T-helper 17 cell (primary cell): ENCODE measurements at places on chromosomes 12 and 14.

DNA sequence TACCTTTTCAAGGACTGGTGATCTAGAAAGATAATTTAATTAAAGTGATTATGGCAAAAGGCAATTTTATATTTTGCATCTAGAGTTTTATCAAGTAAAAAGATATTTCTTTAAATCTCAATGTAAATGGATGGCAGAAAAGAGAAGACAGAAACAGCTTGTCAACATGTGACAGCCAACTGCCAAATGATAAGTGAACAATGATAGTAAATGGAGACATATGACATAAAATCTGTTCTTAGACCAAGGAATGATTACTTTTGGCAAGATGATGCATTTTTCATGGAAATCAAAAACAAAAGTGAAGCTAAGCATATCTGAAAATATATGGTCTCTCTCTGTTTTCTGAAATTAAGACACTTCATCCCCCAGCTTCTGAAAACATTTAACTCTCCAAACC lies 1730.7 kb upstream of the FLRT2 start:
- no peak for DNase-seq

GRCh38 chr12:46210873-46211439 lies 57.9 kb downstream of the SLC38A1 start:
- no peak for DNase-seq

- no peak for DNase-seq
Observed at GRCh38 chr12:24418157-24418556, 468.7 kb upstream of the SOX5 start.

DNA sequence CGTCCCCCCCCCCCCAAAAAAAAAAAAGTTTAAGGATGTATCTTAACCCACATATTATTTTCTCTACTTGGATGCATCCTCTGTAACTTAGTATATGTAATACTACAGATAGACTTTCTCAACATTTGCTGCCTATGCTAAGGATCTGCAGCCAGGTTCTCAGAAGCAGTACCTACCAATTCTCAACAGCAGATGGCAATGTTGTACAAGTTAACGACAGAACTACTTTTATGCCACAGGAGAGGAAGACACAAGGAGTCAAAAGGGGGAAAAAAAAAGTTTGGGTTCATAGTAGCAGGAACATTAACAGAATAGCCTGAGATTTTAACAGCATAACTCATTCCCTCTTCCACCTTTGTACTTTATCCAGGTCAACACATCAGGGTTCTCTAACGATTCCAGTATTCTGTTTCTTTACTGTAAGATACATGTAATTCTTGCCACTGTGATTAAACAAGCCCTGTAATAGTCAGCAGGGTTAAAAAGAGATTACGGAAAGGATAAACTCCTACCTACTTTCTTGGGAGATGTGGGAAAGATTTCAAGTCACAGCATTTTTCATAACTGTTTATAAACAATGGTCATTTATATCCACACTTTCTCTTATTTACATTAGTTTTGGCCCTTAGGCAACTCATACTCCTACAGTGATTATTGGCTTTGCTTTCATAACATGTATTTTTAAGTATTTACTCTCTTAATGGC lies 5.7 kb upstream of the NEK9 start:
- DNase-seq = no peak

DNA sequence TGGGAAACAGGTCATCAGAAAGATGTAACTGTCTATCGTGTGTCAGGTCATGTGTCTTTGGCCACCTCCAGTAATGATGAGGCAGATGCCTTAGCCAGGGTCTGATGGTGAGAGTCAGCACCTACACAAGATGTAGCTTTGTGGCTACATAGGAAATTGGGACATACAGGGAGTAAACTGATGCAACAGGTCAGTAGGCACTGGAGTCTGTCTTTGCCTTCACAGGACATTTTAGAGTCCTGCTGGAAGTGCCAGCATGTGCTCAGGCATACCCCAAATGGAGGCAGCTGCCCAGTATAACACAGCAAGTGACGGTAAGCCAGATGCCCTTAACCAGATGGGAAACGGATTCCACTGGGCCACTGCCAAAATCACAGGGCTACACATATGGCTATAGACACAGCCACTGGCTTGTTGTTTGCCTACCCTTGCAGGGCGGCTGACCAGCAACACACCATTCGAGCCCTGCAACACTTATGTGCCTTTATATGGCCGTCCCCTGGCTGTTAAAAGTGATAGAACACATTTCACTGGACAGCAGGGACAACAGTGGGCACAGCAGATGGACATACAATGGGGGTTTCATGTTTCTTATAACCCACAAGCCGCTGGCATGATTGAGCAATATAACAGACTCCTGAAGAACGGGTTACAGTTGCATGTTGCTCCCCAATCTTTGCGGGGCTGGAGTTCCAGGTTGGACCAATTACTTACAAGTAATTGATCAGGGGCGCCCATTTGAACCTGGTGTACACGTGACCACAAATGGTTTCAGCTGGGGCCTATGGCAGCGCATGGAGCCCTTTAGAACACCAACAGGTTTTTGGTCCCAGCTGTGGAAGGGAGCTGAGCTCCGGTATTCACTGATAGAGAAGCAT lies 12.9 kb upstream of the RNASE12 start:
- no peak for DNase-seq
